Tibial artery (tissue), 4 donors: ENCODE measurements at places on chromosomes 11 and 22.

DNA sequence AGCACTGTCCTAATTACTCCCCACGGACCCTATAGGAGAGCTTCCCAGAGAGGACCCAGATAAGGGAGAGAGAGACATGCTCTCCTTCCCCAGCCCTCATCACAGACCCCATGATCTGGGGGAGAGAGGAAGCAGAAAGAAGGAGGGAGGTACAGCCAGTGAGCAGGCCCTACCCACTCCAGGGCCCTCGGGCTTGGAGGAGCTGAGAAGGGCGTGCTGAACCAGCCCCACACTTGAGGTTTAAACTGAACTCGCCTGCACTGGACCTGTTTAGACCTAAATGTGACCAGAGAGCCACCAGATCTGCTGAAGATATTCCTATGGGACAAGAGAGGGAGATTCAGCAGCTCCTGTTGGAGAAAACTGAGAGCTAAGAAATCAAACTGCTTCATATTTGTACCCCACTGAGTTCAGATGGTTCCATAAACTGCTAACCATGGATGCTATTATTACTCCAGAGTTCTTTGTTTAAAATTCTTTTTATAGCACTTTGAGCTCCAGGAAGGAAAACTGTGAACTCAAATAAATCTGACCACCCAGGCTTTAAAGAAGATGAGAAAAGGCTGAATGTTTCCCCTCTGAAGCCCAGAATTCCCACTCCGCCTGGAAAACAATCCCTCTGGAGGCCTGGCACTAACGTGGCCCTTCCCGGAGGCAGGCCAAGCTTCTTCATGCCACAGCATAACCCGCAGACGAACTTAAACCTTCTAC is 67.2 kb downstream of the EFCAB6 start:
- no peak for DNase-seq
- no peaks in the 10 kb centered on the region for H3K27me3 ChIP-seq
- no peak overlapping the region for H3K4me3 ChIP-seq
- no peaks in the 10 kb centered on the region for H3K4me1 ChIP-seq
- H3K36me3 ChIP-seq = no peaks in the 10 kb centered on the region

DNA sequence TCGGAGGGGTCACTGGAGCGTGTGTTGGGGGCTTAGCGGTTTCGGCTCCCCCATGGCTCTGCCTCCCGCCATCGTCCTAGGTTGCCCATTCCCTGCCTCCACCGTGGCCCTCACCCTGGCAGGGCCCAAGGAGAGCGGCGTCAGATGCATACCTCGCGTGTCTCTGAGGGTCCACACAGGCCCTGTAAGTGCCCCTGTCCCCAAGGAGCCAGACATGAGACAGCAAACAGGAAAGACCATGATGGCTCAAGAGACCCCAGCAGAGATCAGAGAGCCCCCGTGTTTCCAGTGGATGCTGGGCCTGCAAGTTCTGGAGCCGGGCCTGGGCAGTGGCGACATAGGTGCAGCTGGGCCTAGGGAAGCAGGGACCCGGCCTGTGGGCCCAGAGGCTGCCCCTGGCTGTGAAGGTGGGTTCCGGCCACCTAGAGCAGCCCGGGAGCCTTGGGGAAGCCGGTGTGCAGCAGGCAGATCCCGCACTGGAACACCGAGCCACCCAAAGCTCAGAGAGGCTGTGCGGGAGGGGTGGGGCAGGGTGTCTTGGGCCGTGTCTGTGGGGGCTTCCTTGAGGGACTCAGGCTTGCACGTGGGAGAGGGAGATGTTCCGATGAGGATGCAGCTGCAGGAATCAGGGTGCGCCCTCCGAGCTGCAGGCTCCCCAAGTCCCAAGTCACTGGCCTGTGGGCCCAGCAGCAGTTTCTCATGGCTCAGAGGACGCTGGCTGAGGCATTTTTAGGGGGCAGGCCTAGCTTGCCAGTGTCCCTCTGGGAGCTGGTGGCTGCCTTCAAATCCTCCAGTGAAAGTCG is 126.4 kb downstream of the KCNQ1OT1 start:
- H3K27me3 ChIP-seq = no peaks in the 10 kb centered on the region
- no peaks in the 10 kb centered on the region for H3K4me1 ChIP-seq
- DNase-seq = peak; percentile 60
- no peaks in the 10 kb centered on the region for H3K36me3 ChIP-seq
- H3K27ac ChIP-seq = no peak overlapping the region
- no peak overlapping the region for H3K4me3 ChIP-seq

- no peak overlapping the region for H3K4me3 ChIP-seq
- no peaks in the 10 kb centered on the region for H3K4me1 ChIP-seq
- H3K36me3 ChIP-seq = no peaks in the 10 kb centered on the region
- no peak for DNase-seq
- H3K27me3 ChIP-seq = no peaks in the 10 kb centered on the region
- no peak overlapping the region for H3K27ac ChIP-seq
These were observed 19.6 kb downstream of the PPFIBP2 start for GRCh38 chr11:7533199-7534041.

DNA sequence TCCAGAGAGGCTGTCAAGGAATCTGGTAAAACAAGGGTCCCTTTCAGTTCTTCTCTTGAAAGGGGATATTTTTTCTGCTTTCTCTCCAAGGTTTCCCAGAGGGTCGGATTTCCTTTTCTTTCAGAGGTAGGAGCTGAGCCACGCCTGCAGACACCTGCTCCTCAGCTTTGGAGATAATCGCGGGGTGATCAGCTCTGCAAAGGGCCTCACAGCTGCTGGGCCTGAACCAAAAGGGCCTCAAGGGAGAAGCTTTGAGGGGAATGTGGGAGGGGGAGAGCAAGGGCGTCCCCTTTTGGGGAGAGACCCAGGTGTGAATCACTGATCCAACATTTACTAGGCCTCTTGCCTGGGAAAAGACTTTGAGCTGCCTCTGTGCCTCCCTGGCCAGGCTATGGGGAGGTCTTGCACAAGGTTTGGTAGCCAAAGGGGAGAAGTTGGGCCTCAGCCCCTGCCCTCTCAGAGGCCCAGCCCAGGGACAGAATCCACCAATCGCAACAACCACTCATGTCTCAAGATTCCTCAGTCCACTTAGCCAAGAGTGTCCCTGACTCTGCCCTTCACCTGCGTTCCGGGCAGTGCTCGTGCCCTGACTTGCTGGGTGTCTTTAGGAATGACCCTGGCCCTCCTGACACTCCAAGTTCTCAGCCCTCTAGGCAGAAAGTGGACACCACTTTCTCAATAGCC is 14.0 kb upstream of the TP53I11 start:
- H3K27ac ChIP-seq = no peak overlapping the region
- H3K27me3 ChIP-seq = no peaks in the 10 kb centered on the region
- H3K36me3 ChIP-seq = no peaks in the 10 kb centered on the region
- no peak overlapping the region for H3K4me3 ChIP-seq

GRCh38 chr22:33882991-33883390 is 37.3 kb downstream of the LARGE1 start:
- H3K27ac ChIP-seq = no peak overlapping the region
- no peaks in the 10 kb centered on the region for H3K4me1 ChIP-seq
- DNase-seq = no peak
- no peaks in the 10 kb centered on the region for H3K27me3 ChIP-seq
- no peak overlapping the region for H3K4me3 ChIP-seq

GRCh38 chr11:94803491-94803890 is 35.3 kb downstream of the AMOTL1 start:
- H3K27ac ChIP-seq = peak overlapping the region; percentile 71
- H3K36me3 ChIP-seq = peaks cover 8% of the 10 kb centered on the region
- DNase-seq = no peak
- H3K4me1 ChIP-seq = no peaks in the 10 kb centered on the region
- no peaks in the 10 kb centered on the region for H3K27me3 ChIP-seq
- H3K4me3 ChIP-seq = no peak overlapping the region

DNA sequence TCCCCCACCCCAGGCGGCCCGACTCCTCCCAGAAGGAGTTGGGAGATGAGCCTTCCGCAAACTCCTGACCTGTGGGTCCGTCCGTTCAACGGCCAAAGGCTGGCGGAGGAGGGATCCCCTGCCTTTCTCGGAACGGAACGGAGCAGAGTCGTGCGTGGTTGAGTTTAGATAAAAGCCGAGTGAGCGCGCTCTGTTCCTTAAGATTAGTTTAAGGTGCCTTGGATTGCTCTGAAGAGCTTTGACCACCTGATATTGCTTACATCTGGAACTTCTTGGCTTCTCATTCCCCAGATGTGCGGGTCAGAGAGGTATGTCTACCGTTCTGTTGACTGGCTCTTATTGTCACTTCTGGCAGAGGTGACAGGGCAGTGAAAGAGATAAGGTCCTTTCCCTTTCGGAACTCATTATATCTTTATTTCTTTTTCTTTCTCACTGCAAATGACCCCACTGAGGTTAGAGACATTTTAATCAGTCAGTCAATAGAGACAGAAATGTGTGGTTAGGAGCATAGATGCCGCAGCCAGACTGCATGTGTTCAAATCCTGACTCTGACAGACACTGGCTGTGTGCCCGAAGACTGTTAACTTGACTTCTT is at the start of gene TRIM6:
TSS of gene TRIM6 (plus strand) at position 31 of the 595 bp plus-strand sequence. CDS start at position 292, 261 bp downstream.
- peak; percentile 46 for DNase-seq
- H3K27ac ChIP-seq = peak within 1 kb of the TSS; percentile 81
- peak within 1 kb of the TSS; percentile 62 for H3K4me3 ChIP-seq
- no peaks in the 10 kb centered on the region for H3K36me3 ChIP-seq
- H3K4me1 ChIP-seq = peaks cover 6% of the 10 kb centered on the region

DNA sequence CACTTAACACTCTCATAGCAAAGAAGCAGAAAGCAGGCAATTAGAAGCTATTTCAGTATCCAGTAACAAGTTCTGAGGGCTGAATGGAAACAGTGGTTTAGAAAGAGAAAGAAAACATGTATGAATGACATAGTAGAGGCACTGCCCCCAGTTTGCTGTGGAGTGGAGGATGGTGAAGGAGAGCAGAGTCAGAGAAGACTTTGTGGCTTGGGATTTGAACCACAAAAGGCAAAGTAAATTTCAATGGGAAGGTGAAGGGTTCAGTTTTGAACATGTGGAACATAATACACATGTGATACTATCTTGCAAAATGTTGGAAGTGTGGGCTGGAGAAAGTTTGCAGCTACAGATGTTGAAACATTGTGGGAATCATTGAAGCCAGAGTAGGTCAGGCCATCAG is 81.4 kb downstream of the SNX19 start:
- H3K27me3 ChIP-seq = no peaks in the 10 kb centered on the region
- H3K36me3 ChIP-seq = no peaks in the 10 kb centered on the region
- H3K4me3 ChIP-seq = no peak overlapping the region
- peaks cover 22% of the 10 kb centered on the region for H3K4me1 ChIP-seq
- no peak for DNase-seq
- H3K27ac ChIP-seq = no peak overlapping the region

GRCh38 chr11:98967005-98967404 is 53.7 kb upstream of the CNTN5 start:
- H3K4me3 ChIP-seq = no peak overlapping the region
- no peak for DNase-seq
- no peak overlapping the region for H3K27ac ChIP-seq

DNA sequence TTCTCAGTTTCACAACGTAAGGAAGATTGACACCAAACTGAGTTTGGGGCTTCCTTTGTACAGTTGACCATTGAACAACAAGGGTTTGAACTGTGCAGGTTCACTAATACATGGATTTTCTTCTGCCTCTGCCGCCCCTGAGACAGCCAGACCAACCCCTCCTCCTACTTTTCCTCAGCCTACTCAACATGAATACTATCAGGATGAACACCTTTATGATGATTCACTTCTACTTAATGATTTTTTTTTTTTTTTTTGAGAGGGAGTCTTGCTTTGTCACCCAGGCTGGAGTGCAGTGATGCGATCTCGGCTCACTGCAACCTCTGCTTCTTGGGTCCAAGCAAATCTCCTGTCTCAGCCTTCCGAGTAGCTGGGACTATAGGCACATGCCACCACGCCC is 14.6 kb downstream of the RBM4 start:
- H3K27ac ChIP-seq = no peak overlapping the region
- H3K36me3 ChIP-seq = peaks cover 87% of the 10 kb centered on the region
- H3K4me1 ChIP-seq = no peaks in the 10 kb centered on the region
- H3K27me3 ChIP-seq = no peaks in the 10 kb centered on the region

GRCh38 chr22:44436736-44437135 is 61.3 kb downstream of the RTL6 start:
- peaks cover 3% of the 10 kb centered on the region for H3K27me3 ChIP-seq
- H3K4me3 ChIP-seq = no peak overlapping the region
- no peak overlapping the region for H3K27ac ChIP-seq
- no peak for DNase-seq

- H3K27ac ChIP-seq = peak overlapping the region; percentile 17
- no peaks in the 10 kb centered on the region for H3K36me3 ChIP-seq
- H3K27me3 ChIP-seq = no peaks in the 10 kb centered on the region
These were observed 9.2 kb upstream of the AIFM3 start for GRCh38 chr22:20957683-20958431.

DNA sequence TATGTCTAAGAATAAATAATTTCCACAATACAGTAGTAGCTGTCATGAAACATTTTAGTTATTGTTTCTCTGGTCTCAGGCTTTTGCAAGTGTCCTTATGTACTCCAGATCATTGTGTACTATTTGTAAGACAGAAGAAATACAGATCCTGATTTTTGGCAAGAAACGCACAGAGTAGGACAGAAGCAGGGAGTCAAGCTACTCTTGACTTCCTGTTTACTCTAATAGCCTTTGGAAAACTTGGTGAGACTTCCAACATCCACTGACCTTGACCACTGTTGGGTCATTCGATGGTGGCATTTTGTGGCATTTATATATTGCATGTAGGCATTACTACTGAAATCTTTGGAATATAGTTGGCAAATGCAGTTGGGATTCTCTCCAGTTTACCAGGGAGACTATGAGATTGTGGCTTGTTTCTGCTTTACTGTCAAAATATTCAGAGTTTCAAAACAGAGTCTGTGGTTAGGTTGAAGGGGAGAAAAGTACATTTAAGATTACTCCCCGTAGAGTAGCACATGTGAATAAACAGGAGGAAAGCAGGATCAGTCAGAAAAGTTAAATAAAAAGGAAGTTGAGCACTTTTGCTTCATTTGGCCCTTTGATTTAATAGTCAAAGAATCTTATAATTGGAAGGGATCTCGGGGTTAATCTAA is 726.1 kb upstream of the CCDC90B start:
- H3K27me3 ChIP-seq = no peaks in the 10 kb centered on the region
- DNase-seq = no peak
- no peak overlapping the region for H3K27ac ChIP-seq
- H3K4me3 ChIP-seq = no peak overlapping the region
- no peaks in the 10 kb centered on the region for H3K36me3 ChIP-seq

DNA sequence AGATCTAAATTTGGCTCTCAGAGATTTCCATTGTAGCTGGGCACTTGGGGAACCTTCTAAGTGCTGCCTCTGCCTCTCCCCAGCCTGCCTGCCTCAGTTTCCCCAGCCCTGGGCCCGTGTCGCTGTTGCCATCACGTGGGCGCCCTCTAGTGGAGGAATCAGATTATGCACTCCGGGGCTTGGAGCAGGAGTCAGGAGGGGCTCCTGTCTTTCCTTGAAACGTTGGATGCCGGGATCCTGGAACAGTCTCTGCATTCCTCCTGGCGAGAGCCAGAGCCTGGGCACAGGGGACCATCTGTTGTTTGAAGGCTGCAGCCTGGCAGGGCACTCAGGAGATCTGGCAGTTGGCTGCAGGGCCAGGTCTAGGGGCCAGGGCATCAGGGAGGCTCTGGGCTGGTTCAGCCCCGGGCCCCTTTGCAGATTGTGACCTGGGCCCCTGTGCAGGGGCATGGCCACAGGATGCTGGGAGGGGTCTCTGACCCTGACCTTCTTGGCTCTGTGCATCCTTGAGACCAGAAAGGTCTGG is 71.6 kb downstream of the LRP5 start:
- DNase-seq = peak; percentile 81
- H3K4me1 ChIP-seq = peaks cover 44% of the 10 kb centered on the region
- no peaks in the 10 kb centered on the region for H3K27me3 ChIP-seq

- H3K4me1 ChIP-seq = no peaks in the 10 kb centered on the region
- H3K36me3 ChIP-seq = no peaks in the 10 kb centered on the region
- H3K27me3 ChIP-seq = no peaks in the 10 kb centered on the region
These were observed 29.2 kb downstream of the RASSF10 start for GRCh38 chr11:13038366-13038765.

GRCh38 chr11:2790568-2790921 is 90.8 kb upstream of the KCNQ1OT1 start:
- H3K27me3 ChIP-seq = peaks cover 12% of the 10 kb centered on the region
- DNase-seq = peak; percentile 18
- peaks cover 9% of the 10 kb centered on the region for H3K4me1 ChIP-seq
- no peak overlapping the region for H3K27ac ChIP-seq
